ENCODE measurements at places on chromosomes 4 and X.

- DNase-seq = no peak
Measured at GRCh38 chr4:89847571-89848325, 10.8 kb upstream of the SNCA start.

GRCh38 chr4:44071959-44072955, 376.4 kb downstream of the KCTD8 start:
- DNase-seq = no peak

DNA sequence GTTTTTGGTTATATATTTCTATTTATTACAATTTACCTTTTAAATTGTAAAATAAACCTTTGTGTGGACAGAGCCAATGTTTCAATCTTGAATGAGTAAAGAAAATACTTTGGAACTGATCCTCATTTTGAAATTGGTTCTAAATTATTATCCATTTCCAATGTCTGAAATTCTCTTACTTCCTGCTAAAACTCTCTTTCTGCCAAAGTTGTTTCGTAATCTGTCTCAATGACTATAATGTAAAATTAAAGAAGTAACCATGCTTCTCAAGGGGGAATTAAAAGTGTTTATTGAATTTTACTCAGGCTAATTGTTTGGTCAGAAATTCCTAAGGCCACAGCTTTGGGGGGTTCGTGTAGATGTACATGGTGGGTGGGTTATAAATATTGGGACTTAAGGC, 34.8 kb downstream of the YIPF6 start:
- no peak for DNase-seq

GRCh38 chrX:23366914-23367313, 32.3 kb downstream of the PTCHD1 start:
- no peak for DNase-seq

- no peak for DNase-seq
Measured at GRCh38 chr4:139256349-139256748, 23.7 kb downstream of the MGARP start.

DNA sequence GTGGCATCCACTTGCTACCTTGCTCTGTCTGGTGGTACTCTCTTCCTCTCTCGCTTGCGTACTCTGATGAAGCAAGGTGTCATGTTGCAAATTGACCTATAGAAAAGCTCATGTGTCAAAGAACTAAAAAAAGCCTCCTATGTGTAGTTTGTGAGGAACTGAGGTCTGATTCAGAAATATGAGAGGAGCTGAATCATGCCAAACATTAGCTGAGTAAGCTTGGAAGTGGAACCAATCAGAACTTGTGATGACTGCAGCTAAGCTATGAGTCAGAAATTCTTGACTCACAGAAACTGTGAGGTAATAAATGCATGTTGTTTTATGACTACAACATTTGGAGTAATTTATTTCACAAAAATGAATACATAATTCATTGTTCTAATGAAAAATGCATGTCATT, 2138.8 kb downstream of the PCDH7 start:
- no peak for DNase-seq

GRCh38 chr4:145521282-145521681, 39.6 kb downstream of the SMAD1 start:
- no peak for DNase-seq

DNA sequence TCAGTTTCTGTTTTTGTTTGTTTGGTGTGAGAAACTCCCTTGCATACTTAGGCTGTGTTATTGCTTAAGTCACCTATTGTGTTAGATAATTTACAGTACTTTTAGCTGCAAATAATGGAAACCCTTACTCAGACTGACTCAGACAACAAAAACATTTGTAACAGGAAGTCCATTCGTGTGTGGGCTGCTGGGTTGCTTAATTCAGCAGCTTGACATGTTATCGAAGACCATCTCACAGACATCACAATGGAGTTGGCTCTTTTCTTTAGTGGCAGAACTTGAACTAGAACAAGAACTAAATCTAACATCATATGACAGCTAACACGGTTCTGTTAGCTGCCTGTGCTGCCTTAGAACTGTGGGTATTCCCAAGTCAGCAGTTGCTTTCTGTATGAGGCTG, 9.9 kb upstream of the GABRE start:
- no peak for DNase-seq

GRCh38 chr4:17535242-17535641, 20.3 kb downstream of the CLRN2 start:
- no peak for DNase-seq

DNA sequence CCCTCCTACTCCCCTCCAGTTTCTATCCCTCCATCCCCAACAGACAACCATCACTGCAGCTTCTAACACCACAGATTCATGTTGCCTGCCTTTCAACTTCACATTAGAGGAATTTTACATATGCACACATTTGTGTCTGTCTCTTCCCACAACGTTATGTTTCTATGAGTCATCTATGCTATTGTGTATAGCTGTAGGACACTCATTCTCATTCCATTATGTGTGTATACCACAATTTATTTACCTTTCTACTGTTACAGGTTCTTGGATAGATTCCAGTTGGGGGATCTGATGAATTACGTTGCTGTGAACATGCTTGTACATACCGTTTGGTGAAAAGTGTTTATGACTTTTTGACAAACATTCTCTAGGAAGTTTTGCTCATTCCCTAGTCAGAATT, 58.8 kb upstream of the TRPC3 start:
- DNase-seq = no peak

DNA sequence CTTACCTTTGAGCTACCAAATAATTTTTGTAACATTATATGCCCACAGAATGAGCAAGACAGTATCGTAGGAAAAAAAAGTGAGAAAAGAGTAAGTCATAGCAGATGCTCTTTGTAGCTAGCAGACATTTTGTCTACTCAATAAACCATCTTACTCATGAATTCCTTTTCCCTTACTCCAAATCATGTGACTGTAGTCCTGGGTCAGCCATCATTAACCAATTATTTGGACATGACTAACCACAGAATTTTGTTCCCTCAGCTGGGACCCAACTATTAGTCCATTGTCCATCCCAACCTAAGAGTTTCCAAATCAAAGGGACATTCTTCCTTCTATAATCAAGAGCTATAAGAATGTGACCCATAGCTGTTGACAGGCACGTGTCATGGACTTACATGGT, 11.4 kb downstream of the UBE2D3 start:
- DNase-seq = no peak

DNA sequence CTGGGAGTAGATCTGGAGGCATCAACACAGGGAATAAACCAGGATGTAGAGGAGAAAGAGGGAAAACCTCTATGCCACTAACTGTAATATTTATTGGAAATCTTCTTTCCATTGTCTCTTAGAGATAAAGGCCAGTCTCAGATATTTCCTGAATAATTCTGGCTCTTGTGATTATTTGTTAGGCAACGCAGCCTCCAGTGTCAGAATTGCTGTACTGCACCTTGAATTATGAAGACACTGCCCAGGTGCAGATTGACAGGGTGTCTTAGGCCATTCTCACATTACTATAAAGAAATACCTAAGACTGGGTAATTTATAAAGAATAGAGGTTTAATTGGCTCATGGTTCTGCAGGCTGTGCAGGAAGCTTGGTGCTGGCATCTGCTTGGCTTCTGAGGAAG, 100.7 kb upstream of the ZDHHC15 start:
- DNase-seq = no peak

- DNase-seq = no peak
Measured at GRCh38 chrX:151099001-151099400, 77.4 kb upstream of the GPR50 start.

DNA sequence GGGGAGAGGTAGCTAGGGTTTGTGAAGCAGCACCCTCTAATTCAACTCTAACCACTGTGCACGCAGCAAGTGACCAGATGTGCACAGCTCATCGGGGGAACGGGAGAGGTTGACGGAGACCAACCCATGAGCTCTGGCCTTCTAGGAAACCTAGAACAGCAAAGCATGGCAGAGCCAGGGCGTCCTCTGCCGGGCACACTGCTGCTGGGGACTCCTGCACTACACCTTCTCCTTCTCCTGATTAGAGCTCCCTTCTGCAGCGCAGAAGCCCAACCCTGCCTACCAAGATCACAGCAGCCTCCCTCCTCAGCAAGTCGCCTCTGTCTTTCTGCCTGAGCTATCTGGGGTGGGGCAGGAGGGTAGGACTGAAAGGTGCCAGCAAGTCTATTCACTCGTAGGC, 252.3 kb upstream of the PSAPL1 start:
- no peak for DNase-seq

- no peak for DNase-seq
Measured at GRCh38 chrX:43552156-43552555, 103.9 kb upstream of the MAOA start.

- no peak for DNase-seq
Measured at GRCh38 chr4:85370400-85371032, 104.4 kb upstream of the ARHGAP24 start.

DNA sequence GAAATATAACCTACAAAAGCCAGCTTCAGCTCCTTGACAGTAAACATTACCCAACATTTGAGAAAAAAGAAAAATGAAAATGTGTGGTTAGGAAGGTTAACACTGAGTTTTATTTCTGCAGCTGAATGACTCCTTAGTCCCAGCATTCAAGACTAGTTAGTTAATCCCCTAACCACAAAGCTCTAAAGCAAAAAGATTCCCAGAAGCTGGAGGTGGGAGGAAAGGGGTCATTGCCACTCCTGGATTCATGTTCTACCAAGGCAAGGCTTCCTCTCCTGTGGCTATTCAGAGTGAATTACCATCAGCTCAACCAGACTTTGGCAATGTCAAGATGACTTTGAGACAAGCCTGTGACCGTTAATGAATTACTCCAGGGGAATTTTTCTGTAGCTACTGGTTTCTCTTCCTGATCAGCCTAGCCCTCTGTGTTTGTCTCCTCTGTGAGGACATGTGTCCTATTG, 63.6 kb downstream of the HADH start:
- DNase-seq = peak; percentile 40

DNA sequence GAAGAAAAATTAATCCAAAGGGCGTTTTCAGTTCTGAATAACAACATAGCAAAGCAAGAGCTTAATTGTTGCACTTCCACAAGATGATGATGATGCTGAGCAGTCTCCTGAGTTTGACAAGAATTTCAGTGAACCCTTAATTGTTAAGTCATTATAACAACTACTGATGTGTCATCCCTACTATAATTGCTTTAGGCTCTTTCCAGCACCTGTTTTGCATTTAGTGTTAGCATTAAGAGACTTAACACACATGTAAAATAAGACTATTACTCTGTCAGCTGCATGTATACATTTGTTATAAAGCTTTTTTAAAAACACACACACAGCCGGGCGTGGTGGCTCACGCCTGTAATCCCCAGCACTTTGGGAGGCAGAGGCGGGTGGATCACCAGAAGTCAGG, 37.9 kb upstream of the GALNT7 start:
- no peak for DNase-seq

DNA sequence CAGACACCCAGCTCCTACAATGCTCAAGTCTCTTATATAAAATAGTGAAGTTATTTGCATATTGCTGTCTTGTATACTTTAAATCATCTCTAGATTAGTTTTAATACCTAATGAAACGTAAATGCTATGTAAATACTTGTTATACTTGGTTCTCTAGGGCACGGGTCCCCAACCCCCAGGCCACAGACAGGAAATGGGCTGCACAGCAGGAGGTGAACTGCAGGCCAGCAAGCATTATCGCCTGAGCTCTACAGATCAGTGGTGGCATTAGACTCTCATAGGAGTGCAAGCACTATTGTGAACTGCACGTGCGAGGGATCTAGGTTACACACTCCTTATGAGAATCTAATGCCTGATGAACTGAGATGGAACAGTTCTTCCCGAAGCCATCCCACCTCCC, 395.9 kb upstream of the EMCN start:
- DNase-seq = no peak

DNA sequence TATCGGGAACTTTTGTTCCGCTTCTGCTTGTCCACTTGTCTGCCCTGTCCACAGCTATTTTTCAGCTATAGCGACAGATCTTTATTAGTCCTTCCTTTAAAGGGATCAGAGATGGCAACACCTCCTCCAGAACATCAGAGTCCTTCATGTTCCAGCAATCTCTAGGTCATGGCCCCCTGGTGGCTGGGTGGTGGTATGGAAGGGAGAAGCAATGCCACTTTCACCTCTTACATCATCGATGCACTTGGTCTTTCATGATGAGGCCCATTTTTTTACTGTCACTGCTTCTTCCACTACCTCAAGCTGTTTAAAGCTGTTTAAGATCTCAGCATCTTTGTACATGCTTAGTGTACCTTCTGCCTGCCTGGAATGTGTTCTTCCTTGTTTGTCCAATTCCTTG, 106.7 kb downstream of the ARHGAP6 start:
- no peak for DNase-seq

DNA sequence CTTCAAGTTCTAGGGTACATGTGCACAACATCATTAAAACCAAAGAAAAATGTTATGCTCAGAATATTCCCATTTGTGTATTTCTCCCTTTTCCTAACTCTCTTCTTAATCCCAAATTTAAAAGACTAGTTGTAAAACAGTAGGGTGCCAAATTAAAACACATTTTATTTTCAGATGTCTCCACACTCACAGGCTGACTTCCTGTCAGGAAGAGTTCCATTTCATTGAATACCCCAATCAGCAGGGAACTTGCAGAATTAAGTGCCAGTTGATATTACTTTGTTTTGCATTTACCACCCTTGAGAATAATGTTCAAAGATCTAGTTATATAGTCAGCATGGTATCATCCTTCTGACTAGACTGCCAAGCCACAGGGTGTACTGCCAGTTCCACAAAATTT, 207.9 kb downstream of the MAB21L2 start:
- DNase-seq = no peak

- no peak for DNase-seq
Measured at GRCh38 chrX:22325096-22325495, 52.4 kb downstream of the CBLL2 start.

DNA sequence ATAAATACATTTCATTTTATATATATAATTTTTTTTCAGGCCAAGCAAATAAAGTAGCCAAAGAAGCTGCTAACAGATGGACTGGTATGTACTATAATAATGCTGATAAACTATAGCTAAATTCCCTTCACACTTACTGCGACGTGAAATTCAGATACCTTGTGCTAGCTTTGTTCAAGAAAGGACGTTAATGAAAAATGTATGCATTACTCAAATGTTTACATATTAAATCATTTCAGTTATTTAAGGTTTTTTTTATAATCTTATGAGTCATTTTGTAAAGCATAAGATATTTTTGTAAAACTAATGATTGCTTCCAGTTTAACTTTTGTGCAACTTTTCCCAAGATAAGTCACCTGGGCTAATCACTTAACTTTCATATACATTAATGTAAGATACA, 57.2 kb upstream of the TMEM131L start:
- no peak for DNase-seq

DNA sequence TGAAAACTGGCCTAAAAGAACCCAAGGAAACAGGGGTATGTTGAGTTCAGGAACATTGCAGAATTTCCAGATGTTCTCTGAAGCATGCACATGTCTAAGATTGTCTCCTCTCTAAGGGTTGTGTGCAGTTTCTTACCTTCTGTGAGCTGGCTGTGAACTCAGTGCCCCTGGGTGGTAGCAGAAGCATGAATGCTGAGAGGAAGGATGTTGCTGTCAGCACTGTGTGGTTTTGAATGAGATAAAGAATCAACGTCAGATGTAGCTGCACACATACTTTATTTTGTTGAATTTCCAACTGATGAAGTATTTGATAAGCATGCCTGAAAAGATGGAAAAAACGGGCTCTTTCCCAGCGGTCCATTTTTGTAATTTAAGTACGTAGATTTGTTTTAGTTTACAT, 23.8 kb upstream of the CD38 start:
- no peak for DNase-seq

Data from GM19239 (cell line).